ENCODE measurements at places on chromosomes 4 and X. TPM values are rescaled to one million over a fixed set of nuclear protein-coding genes. Genes with fewer than 3 reads are reported as not detected.

- no peaks in the 10 kb centered on the region for H3K4me1 ChIP-seq
- H3K4me3 ChIP-seq: no peak overlapping the region
- H3K27me3 ChIP-seq: no peaks in the 10 kb centered on the region
- no peaks in the 10 kb centered on the region for H3K36me3 ChIP-seq
- no peak for DNase-seq
- no peak overlapping the region for H3K27ac ChIP-seq
Measured at GRCh38 chr4:140790765-140791164, 34.6 kb upstream of the TBC1D9 start.

DNA sequence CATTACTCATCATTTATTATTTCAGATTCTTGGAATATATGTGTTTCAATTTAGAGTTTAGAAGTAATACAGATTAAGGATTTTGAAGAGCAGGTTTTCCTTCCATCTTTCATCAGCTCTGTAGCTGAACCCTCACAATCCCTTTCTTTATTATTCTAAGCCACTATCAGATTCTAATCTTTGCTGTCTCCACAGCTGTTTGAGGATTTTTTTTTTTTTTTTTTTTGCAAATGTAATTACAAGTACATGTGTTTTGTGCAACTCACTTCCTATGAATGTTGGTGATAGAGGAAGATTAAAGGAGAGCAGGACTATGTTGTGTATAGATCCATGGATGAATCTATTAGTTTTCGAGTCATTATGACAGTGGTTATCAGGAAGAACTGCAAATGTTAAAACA is 87.4 kb upstream of the TENM3 start:
- H3K36me3 ChIP-seq: no peaks in the 10 kb centered on the region
- DNase-seq: no peak
- no peaks in the 10 kb centered on the region for H3K27me3 ChIP-seq
- no peak overlapping the region for H3K27ac ChIP-seq

- H3K27ac ChIP-seq: no peak overlapping the region
- H3K36me3 ChIP-seq: no peaks in the 10 kb centered on the region
- no peaks in the 10 kb centered on the region for H3K27me3 ChIP-seq
Measured at GRCh38 chr4:138090150-138090917, 151.8 kb downstream of the SLC7A11 start.

DNA sequence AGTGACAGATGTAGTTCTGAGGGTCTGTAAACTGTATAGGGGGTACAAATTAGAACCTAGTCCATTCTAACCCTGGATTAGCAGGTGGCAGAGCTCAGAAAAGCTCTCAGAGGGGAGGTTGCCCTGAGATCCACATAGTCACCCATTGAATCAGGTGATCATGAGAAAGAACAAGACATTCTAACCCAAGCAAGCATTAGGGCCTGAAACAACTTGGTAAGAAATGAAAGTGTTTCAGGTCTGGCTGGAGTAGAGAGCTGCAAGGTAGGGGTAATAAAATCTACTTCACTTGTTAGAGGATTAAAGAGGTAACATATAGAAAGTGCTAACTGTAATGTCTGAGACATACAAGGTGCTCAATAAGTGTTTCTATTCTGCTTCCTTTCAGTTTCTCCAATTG is 8.8 kb upstream of the BMP2K start:
- no peak overlapping the region for H3K4me3 ChIP-seq
- H3K27me3 ChIP-seq: no peaks in the 10 kb centered on the region
- H3K36me3 ChIP-seq: no peaks in the 10 kb centered on the region
- no peak for DNase-seq
- H3K27ac ChIP-seq: no peak overlapping the region

- H3K27ac ChIP-seq: no peak overlapping the region
- no peaks in the 10 kb centered on the region for H3K36me3 ChIP-seq
- no peaks in the 10 kb centered on the region for H3K27me3 ChIP-seq
- H3K4me3 ChIP-seq: no peak overlapping the region
- no peaks in the 10 kb centered on the region for H3K4me1 ChIP-seq
Measured at GRCh38 chr4:152009031-152009670, 248.3 kb upstream of the GATB start.

GRCh38 chr4:20323991-20324390 is 72.3 kb downstream of the SLIT2 start:
- H3K27me3 ChIP-seq: no peaks in the 10 kb centered on the region
- H3K4me3 ChIP-seq: no peak overlapping the region
- no peaks in the 10 kb centered on the region for H3K4me1 ChIP-seq
- DNase-seq: no peak
- H3K36me3 ChIP-seq: no peaks in the 10 kb centered on the region

GRCh38 chrX:1466232-1466661 is 13.5 kb upstream of the ASMTL start:
- no peak overlapping the region for H3K27ac ChIP-seq
- DNase-seq: no peak
- no peaks in the 10 kb centered on the region for H3K27me3 ChIP-seq

GRCh38 chr4:610411-611261 is 14.7 kb upstream of the PDE6B start:
- no peak overlapping the region for H3K27ac ChIP-seq
- no peaks in the 10 kb centered on the region for H3K36me3 ChIP-seq
- no peak for DNase-seq

DNA sequence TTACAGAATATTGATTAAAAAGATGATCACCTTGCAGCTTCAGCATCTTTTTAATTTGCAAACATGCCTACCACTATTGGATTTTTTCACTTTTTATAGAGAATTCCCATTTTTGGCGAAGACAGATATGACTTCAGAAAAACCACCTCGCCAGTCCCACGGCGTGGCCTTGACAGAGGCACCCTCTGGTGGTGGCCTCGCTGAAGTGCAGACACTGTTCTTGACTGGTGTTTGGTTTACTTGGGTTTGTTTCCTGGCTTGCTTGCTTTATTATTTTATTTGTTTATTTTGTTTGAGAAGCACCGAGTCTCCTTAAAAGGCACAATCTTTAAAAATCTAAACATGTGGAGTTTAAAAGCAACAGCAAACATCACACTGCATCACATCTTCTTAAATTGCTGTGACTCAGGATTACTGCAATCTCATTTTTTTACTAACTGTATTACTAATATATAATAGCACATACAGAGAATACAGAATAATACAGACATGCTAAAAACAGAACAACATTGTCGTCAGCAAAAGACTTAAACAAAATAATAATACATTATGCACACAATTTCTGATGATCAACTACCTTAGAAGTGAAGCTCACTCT is 13.1 kb upstream of the AMTN start:
- H3K4me1 ChIP-seq: no peaks in the 10 kb centered on the region
- H3K4me3 ChIP-seq: no peak overlapping the region
- H3K36me3 ChIP-seq: no peaks in the 10 kb centered on the region
- no peaks in the 10 kb centered on the region for H3K27me3 ChIP-seq

DNA sequence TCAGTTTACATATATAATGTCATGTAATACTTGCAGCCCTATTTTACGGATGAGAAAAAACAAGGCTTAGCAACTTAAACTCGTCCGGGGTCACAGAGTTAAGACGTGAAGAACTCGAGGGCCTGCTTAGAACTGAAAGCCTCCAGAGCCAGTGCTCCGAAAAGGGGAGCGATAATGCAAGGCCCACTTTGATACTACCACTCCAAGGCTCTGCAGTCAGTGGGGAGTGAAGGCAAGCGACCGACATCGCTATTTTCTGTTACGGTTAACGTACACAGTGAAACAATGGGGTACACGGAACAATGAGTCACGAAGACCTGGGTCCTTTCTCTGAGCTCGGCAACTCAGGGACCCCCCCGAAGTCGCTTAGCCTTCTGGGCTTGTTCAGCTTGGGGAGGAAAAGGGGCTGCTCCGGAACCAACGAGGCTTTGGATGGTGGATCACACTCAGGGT is 965 bp downstream of the PPA2 start:
- H3K4me1 ChIP-seq: peaks cover 7% of the 10 kb centered on the region
- H3K27me3 ChIP-seq: no peaks in the 10 kb centered on the region
- H3K27ac ChIP-seq: peak overlapping the region; percentile 98
- no peak for DNase-seq
- H3K4me3 ChIP-seq: peak overlapping the region; percentile 94
- no peaks in the 10 kb centered on the region for H3K36me3 ChIP-seq

The OTC gene
- 4.2 TPM for total RNA-seq

- no peak overlapping the region for H3K4me3 ChIP-seq
- H3K36me3 ChIP-seq: no peaks in the 10 kb centered on the region
- DNase-seq: peak; percentile 59
Measured at GRCh38 chr4:86033171-86033570, 326.7 kb downstream of the MAPK10 start.

The SOX3 gene
- not detected for total RNA-seq

DNA sequence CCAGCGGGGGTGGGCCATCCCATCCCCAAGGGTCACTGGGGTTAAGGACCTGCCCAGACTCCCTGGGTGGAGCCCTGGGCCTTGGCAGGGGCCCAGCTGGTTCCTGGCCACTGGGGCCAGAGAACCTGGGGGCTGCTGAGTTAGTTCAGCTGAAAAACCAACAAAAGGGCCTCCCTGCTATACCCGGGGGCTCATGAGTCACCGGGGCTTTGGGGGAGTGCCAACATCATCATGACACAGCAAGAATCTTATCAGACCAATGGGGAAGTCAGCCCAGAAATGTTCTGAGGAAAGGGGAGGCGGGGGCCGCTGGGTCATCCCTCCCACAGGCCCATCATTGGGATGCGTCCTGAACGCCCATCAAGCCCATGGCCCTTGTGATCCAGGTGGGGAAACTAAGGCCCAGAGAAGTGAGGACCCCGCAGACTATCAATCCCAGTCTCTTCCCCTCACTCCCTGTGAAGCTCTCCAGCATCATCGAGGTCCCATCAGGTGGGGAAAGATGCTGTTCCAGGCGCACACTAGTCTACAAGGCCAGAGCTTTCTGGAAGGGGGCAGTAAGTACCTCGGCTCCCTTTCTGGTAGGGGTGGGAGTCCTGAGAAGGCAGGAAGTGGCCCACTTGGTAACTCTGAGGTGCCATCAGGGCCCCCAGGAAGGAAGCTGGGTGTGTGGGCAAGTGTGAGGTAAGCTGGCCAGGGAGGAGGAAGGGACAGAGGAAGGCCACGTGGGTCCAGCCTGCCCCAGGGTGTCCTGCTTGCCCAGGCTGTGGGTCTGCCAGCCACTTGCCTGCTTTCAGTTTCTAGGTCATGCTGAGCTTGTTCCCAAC is 4.5 kb downstream of the G6PD start:
- H3K27ac ChIP-seq: peak overlapping the region; percentile 87
- no peaks in the 10 kb centered on the region for H3K27me3 ChIP-seq
- no peaks in the 10 kb centered on the region for H3K4me1 ChIP-seq
- peak; percentile 93 for DNase-seq
- H3K36me3 ChIP-seq: no peaks in the 10 kb centered on the region

GRCh38 chrX:81168391-81168790 is 33.3 kb downstream of the HMGN5 start:
- no peak for DNase-seq
- no peaks in the 10 kb centered on the region for H3K36me3 ChIP-seq
- no peaks in the 10 kb centered on the region for H3K27me3 ChIP-seq

DNA sequence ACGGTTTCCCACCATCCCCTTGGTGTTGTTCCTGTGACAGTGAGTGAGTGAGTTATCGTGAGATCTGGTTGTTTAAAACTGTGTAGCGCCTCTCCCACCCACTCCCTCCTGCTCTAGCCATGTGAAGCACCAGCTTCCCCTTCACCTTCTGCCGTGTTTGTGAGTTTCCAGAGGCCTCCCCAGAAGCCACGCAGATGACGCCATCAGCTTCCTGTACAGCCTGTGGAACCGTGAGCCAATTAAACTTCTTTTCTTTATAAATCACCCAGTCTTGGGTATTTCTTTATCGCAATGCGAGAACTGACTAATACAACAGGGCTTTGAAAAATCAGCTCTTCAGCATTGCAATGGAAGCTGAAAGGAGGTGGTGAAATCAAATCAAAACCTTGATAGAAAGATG is 50.0 kb downstream of the FGFBP1 start:
- no peaks in the 10 kb centered on the region for H3K27me3 ChIP-seq
- H3K36me3 ChIP-seq: no peaks in the 10 kb centered on the region
- no peak overlapping the region for H3K4me3 ChIP-seq
- H3K4me1 ChIP-seq: no peaks in the 10 kb centered on the region
- DNase-seq: no peak

GRCh38 chrX:126170720-126171119 is 4.6 kb upstream of the DCAF12L2 start:
- no peak overlapping the region for H3K27ac ChIP-seq
- DNase-seq: no peak
- H3K4me1 ChIP-seq: no peaks in the 10 kb centered on the region
- H3K36me3 ChIP-seq: no peaks in the 10 kb centered on the region
- no peaks in the 10 kb centered on the region for H3K27me3 ChIP-seq
